ENCODE measurements at places on chromosomes 11 and 22. TPM values are rescaled to one million over a fixed set of nuclear protein-coding genes. Genes with fewer than 3 reads are reported as not detected.

The SCGB2A2 gene
- total RNA-seq: not detected

The MS4A15 gene
- not detected for total RNA-seq

The VPREB1 gene
- not detected for total RNA-seq

The FDX1 gene
- total RNA-seq: 23.6 TPM

The MYBPC3 gene
- total RNA-seq: 0.08 TPM

The CHST1 gene
- total RNA-seq: 2.3 TPM

The KRTAP5-9 gene
- total RNA-seq: 0.30 TPM

The PLEKHB1 gene
- total RNA-seq: 1.3 TPM

GRCh38 chr22:29668673-29669072, 51.1 kb upstream of the CABP7 start:
- peak; percentile 11 for DNase-seq

GRCh38 chr11:60830478-60831142, 11.3 kb upstream of the CCDC86 start:
- DNase-seq: no peak

DNA sequence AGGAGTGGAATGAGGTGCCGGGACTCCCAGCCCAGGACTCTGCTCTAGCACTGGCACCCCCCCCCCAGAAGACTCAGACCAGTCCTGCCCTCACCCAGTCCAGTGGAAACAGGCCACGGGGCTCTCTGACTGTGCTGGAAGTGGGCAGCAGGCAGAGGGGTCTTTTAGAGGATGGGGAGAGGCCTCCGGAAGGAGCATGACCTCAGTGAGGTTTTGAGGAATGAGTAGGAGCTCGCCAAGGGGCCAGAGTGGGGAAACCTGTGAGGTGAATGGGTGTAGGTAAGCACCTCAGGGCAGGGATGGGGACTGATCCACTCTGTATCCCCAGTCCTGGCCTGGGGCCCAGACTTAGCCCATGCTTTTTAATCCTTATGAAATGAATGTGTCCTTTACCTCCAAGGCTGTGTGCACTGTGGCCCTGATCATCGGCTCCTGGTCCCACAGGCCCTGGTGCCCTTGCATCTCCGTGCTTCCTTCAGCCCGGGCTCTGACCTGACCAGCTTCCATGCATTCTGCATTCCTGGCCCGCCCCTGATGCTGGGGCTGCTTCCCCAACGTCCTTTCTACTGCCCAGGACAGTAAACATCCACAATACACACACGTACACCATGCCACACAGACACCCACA, 24.4 kb upstream of the RFPL3 start:
- peak; percentile 34 for DNase-seq

DNA sequence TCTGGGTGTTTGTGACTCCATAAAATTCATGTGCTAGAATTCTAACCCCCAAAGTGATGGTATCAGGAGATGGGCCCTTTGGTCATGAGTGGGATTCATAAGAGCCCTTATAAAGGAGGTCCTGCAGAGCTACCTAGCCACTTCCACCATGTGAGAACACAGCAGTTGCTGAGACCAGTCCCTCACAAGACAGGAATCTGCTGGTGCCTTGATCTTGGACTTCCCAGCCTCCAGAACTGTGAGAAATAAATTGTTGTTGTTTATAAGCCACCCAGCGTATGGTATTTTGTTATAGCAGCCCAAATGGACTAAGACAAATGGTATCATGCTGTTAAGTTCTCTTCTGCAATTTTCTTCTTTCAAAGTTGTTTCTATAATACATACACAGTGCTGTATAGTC, 1.5 kb upstream of the PLAAT5 start:
- no peak for DNase-seq

- DNase-seq: no peak
These were observed 215.1 kb downstream of the PGR start for GRCh38 chr11:100914415-100915110.

DNA sequence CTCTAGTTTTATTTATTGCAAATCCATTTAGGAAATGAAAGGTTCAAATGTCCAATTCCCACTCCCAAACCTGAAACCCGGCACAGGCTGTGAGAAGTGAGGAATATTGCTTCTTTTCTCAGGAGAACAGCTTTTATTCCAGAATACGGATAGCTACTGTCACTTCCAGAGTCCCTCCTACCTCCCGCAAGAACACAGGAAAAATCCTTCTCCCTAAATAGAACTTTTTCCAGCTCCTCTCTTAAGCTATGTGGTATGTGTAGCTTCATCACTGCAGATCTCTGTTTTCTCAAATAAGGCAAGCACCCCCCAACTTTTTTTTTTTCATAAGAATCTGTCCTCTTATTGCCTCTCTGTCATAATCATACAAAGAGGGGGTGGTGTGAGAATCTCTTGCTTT, 126.8 kb downstream of the LARGE1 start:
- DNase-seq: no peak

DNA sequence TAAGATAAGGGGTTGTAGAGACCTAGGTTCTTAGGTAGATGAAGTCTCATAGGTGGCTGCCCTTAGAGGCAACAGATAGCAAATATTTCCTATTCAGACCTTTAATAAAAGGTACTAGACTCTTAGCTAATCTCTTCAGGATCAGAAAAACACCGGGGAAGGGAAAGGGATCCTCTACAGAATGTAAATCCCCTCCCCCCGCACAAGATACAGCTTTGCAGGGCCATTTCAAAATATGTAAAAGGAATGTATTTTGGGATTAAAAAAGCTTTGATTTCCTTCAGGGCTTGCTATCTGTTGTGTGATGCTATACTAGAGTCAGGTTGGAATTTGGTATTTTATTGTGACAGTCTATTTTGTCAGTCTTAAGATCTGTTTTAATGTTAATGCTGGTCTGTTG, 113.2 kb downstream of the SWAP70 start:
- DNase-seq: no peak

- DNase-seq: peak; percentile 89
These were observed 918 bp upstream of the CAPN5 start for GRCh38 chr11:77065878-77066228.

- DNase-seq: no peak
These were observed 31.3 kb downstream of the SERPINH1 start for GRCh38 chr11:75593286-75593915.

All from left lobe of liver (tissue), 2 donors.